ENCODE measurements at places on chromosomes 2 and 18.

- no peak for DNase-seq
Measured at GRCh38 chr2:112912403-112912802, 1.4 kb downstream of the IL37 start.

- DNase-seq, result no peak
Measured at GRCh38 chr2:236775511-236775910, 205.9 kb downstream of the ACKR3 start.

- DNase-seq, result no peak
Measured at GRCh38 chr2:86700690-86701089, 19.4 kb upstream of the RMND5A start.

GRCh38 chr18:23918395-23919032 is 96.0 kb upstream of the TTC39C start:
- peak; percentile 25 for DNase-seq

DNA sequence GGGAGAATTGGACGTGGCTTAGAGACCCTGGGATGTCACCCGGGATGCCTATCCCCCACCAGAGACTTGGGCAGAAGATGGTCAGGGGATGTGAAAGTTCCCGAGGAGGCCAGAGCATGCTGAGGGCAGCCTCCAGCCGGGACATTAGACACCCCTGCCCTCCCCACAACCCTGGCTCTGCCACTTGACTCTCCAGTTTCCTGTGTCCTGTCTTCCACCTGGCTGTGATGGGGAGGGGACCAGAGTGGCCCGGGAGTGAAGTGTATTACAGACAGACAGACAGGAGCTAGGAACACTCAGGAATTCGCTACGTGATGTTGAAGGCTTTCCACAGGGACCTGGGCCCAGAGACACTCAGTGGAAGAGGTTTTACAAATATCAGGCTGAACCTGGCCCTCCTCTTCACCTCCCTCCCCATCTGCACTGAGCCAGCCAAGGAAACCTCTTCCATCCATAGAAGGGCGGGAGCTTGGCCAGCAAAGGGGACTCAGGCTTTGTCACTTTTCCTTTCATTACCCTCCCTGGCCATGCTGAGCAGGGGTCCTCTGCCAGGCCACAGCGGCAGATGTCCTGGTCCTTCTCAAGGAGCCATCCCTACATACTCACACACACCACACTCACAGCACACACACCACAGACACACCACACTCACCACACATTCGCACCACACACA is 60.7 kb downstream of the SDC1 start:
- DNase-seq, result no peak

DNA sequence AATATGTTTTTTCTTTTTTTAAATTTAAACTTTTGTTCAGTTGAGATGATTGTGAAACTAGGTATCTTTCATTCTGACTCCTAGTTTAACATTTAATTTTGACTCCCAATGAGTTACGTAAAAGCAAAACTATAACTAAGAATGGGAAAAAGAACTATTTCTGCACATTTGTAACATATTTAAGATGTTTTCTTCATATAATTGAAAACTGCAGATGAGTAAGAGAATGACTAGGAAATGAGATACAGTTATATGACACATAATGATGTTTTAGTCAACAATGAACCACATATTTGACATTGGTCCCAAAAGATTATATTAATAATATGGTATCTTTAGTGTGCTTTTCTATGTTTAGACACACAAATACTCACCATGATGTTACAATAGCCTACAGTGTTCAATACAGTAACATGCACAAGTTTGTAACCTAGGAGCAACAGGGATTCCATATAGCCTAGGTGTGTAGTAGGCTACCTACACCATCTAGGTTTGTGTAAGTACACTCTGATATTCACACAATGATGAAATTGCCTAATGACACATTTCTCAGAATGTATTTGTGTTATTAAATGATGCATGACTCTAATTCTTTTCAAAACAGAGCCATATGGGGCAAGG is 12.6 kb downstream of the ERMN start:
- no peak for DNase-seq

- DNase-seq, result peak; percentile 24
Measured at GRCh38 chr2:74760875-74761630, 72.9 kb upstream of the HK2 start.

DNA sequence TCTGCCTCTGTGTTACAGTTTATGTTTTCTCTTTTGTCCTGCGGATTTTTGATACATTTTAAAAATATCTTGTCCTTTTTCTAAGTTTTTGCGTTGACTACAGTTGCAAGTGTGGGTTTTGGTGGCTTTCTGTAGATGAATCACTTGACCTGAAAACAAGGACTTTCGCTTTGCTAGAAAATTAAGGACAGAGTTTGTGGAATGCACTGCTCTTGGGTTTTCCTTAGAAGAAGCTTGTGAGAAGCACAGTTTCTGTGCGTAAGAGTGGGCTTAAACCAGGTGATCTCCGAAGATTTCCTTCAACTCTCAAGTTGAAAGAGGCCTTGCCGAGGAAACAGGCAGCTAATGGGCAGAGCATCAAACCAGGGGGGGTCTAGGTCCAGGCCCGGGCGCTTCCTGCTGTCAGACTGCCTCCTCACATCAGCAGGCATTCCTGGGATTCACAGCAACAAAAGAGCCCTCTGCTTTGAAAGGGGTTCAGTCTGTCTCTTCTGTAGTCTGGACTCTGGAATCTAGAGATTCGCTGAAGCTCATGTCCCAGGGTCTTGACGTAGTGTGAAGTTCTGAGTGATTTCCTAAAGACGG is 17.3 kb downstream of the NCK2 start:
- no peak for DNase-seq

DNA sequence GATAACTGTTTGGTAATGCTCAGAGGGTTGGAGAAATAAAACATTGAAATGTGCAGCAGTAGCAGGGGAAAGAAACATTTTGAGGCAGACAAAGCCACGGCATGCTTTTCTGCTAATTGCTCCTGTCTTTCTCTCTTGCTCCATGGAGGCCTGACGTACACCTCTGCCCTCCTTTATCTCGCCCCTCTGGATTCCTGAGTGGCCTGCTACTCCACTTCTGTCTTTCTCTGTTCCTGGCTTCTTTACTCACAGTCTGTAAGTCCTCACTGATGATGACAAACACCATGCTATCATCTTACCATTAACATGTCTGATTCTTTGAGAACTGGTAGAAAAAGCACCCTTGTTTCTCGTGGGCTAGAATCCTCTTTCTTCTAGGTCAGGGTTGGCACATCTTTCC is 392.9 kb downstream of the MEIS1 start:
- no peak for DNase-seq

- DNase-seq, result no peak
Measured at GRCh38 chr2:25250331-25251070, 82.1 kb upstream of the POMC start.

DNA sequence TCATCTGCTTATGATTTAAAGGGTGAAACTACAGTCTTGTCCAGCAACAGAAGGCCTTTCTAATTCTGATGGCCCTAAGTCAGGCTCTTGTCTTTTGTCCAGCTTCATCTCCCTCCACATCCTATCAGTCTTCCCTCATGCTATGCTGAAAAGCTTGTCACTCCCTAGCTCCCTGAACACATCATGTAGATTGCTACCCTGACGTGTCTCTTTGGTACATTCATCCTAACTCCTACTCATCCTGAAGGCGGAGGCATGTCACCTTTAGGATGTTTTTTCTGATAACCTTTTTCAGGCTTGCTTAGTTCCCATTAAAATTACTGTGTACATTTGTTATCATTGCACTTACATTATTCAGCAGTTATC is 78.4 kb upstream of the ARL5A start:
- no peak for DNase-seq

DNA sequence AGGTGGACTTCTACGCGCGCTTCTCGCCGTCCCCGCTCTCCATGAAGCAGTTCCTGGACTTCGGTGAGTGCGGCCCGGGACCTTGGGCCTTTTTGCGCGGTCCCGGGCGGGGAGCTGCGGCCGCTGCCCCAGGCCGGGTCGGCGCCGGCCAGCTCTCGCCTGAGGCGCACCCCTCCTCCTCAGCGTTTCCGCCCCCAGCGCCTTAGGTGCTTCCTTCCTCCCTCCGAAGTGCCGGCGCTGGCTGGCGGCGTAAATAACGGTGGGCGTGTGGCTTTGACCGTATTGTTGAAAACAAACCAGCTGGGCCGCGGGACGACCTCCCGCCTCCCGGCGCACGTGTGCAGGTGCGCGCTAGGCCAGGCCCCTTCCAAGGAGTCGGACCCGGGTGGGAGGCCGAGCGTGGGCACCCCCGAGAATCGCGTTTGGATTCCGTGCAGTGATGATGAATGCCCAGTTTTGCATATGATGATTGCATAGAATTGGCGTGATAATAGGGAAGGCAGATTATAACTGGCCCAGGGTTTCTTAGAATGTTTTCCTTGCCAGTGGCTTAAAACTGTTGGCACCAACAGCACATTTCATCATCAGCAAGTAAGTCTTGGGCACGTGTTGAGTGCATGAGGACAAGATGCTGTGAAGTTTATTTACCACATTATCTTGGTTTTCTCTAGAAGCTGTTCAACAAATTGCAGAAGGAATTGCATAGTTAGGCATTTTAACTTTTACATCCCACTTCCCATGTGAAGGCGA is 569 bp downstream of the PDK1 start:
- DNase-seq, result peak; percentile 30

DNA sequence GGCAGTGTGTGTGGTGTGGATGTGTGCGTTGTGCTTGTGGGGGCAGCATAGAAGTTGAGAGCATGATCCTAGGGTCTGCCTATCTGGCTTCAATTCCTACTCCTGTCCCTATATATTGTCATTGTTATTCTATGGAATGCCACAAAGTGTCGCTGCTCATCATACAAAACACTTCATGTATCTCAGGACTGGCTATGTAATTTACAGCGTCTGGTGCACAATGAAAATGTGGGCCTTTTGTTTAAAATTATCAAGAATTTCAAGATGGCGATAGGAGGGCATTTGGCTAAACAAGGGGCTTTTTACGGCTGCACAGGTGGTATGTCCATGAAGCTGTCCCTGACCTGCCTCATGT is 3.4 kb downstream of the SERPINB2 start:
- peak; percentile 3 for DNase-seq

DNA sequence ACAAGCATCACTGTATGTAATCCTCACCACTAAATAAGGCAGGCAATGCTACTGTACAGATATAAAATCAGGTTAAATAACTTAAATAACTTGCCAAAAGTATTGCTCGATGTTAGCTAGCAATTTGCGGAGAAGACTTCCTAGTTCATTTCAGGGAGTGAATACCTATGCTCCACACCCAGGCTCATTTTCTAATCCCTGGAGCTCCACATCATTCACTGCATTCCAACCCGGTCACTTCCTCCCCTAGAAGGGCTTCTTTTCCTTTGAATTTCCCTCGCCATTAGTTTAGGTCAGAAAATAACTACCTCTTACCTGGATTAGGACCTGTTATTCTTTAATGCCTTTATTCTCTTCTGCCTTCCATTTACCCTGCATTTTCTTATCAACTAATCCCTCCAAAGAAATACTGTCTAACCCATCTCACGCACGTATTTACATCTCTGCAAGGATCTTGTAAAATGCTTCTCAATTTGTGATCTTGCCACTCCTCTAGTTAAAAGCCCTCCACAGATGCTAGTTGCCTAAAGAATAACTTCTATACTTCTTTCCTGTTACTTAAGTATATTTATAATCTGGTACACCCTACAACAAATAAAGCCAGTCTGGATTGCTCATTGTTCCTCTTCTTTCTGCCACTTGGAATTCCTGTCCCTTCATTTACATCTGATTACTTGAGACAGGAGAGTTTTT is 599.8 kb downstream of the NRXN1 start:
- no peak for DNase-seq

DNA sequence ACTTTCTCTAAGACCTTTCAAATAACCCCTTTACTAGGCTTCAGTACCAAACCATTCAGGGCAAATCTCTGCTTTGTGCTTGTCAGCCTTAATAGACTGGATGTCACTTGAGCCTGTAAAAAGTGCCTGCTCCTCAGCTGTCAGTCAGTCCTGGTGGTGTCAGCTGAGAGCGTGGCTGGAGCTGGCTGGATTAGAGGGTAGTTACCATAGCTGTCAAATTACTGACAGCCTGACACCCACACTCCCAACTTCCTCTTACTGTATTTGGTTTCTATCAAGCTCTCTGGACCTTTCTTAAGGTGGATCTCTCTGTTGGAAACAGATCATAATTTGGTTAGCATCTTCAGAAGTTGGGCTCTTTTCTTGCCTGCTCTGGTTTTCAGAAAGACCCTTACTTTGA is 371.4 kb upstream of the ATP5MC3 start:
- DNase-seq, result no peak

DNA sequence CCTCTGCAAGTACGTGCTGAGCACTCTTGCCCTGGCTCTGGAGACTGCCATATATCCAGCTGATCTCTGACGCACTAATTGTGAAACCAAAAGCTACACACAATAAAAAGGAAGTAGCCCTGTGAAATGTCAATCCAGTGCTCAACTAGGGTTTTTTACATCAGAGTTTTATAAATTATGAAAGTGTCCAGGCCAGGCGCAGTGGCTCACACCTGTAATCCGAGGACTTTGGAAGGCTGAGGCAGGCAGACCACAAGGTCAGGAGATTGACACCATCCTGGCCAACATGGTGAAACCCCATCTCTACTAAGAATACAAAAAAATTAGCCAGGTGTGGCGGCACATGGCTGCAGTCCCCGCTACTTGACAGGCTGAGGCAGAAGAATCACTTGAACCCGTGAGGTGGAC is 24.5 kb upstream of the PEX13 start:
- DNase-seq, result peak; percentile 58

DNA sequence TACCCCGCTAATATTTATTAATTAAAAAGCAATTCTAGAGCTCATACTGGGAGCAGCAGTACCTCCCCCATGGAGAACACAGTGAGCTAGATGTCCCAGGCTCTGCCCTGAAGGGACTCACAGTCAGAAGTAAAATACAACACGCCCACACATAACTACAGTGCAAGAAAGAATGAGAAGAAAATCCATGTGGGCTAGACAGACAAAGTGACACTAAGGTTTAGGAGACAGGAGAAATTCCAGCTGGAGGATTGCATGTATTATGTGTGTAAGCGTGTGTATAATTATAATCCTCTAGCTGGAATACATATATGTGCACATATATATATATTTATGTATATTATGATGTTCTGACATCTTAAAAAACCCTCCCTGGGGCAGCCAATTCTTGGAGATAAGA is 15.7 kb downstream of the SOWAHC start:
- no peak for DNase-seq

GRCh38 chr2:2688254-2688653 is 357.2 kb upstream of the MYT1L start:
- DNase-seq, result no peak

GRCh38 chr2:161206471-161207032 is 46.3 kb downstream of the TANK start:
- DNase-seq, result no peak

DNA sequence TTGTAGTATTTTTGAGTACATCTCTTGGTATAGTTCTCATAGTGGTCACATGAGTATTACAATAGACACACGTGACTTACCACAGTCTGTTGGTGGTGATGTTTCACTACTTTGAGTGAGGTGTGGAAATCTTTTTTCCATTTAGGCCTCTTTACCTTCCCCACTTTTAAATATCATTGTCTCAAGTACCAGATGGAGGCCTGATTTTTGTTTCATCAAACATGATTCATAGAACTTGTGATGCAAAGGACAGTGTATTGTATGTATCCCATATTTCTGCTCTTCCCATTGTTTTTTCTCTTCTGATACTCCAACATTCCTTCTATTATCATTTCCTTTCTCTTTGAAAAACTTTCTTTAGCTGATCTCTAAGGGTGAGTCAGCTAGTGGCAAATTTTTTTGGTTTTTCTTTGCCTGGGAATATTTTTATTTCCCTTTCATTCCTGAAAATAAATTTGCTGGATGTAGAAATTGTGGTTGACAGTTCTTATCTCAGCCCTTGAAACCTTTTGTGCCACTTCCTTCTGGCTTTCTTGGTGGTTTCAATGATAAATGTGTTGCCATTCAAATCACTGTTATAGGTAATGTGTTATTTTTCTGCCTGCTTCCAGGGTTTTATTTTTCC is 32.8 kb downstream of the RFX8 start:
- DNase-seq, result no peak

All from globus pallidus (tissue), 1 donor.